ENCODE measurements at places on chromosomes 7 and 10.
A peak's percentile ranks its signal among the peaks of the same experiment; 100 is the strongest.

DNA sequence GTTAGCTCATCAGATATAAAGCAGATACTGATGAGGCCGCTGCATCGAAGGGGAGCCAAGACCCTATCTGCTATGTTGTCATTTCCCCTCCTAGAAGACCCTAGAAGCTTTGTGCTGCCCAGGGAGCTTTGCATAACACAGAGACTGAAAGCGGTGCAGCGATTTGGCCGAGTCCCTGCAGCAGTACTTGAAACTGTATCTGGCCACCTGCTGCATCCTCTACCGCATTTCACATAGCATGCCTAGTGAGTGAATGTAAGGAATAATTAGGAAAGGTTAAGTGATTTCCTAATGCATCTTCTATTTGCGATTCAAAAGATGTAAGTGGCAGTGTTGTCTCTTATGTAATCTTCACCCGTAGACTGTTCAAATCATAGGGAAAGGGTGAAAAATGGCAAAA, 106.7 kb downstream of the LRMDA start:
- DNase-seq = no peak

DNA sequence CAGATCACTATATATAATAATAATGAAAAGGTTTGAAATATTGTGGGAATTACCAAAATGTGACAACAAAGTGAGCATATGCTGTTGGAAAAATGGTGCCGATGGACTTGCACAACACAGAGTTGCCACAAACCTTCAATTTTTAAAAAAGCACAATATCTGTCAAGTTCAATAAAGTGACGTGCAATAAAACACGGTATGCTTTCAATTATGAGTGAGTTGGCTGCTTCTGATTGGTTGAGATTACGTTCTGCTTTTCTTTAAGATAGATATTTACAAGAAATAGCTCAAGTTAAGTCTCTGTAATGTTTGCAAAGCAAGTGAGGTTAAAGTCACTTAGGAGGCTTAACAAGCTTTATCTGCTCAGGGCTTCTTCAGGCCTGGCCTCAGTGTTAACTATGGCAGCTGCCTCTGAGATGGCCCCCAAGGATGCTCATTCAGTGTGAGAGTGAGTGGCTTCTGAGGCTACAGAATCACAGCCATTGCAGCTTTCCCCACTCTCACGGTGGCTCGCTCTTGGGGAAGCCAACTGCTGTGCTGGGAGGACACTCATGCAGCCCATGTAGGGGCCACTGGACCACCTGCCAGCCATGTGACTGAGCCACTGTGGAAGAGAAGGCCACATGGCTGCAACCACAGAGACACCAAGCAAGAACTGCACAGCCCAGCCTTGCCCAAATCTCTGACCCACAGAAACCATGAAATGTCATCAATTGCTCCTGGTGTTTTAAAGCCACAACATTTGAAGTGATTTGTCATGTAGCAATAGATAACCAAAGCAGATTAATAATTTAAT, 78.3 kb upstream of the TMEM72 start:
- DNase-seq = no peak

- no peak for DNase-seq
Measured at GRCh38 chr10:19704544-19704943, 111.7 kb upstream of the PLXDC2 start.

GRCh38 chr7:70669854-70670253, 462.1 kb upstream of the GALNT17 start:
- DNase-seq = no peak

DNA sequence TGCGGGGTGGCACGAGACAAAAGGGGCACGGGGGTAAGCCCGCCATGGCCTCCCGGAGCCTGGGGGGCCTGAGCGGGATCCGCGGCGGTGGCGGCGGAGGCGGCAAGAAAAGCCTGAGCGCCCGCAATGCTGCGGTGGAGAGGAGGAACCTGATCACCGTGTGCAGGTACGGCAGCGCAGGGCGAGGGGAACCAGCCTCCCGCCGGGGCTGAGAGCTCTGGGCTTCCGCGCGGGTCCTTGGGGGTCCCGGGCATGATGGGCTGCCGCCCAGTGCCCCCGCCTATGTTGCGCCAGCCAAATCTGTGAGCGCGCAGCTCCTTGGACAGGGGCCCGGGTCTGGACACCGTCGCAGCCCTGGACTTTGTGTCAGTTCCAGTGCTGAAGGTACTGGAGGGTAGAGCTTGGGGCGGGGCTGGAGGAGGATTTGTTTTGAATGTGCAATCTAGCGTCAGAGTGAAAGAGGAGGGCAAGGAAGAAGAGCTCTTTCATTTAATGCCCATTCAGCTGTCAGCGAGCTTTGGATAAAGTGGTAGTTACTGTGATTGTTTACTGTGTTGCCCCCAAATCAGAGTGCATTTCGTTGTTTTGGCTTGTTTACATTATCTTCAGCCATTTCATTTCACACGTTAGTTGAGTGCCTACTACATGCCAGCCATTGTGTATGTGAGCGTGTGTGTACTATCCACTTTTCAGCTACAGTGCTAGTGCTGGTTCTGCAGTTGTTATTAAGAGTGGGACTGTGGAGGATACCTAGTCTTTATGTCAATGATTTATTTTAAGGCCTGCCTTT, 777 bp downstream of the RUNDC3B start:
- peak; percentile 1 for DNase-seq

- no peak for DNase-seq
Measured at GRCh38 chr10:79246606-79247275, 100.5 kb upstream of the PPIF start.

GRCh38 chr7:137458399-137458798, 114.9 kb upstream of the PTN start:
- no peak for DNase-seq

GRCh38 chr10:24483701-24484100, 240.0 kb downstream of the ARHGAP21 start:
- no peak for DNase-seq

DNA sequence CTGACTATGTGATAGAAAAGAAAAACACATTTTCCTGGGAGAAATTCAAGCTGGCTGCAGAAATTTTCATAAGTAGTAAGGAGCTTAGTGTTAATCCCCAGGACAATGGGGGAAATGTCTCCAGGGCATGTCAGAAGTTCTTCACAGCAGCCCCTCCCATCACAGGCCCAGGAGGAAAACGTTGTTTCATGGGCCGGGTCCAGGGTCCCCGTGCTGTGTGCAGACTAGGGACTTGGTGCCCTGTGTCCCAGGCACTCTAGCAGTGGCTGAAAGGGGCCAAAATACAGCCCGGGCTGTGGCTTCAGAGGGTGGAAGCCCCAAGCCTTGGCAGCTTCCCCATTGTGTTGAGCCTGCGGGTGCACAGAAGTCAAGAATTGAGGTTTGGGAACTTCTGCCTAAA, 99.0 kb upstream of the ASAH2 start:
- no peak for DNase-seq

GRCh38 chr7:157347217-157347904, 10.6 kb downstream of the DNAJB6 start:
- no peak for DNase-seq

- no peak for DNase-seq
Measured at GRCh38 chr10:132528064-132528691, 9.4 kb upstream of the INPP5A start.

GRCh38 chr7:35605760-35606159, 89.2 kb downstream of the HERPUD2 start:
- no peak for DNase-seq

Measured in T follicular helper cell (primary cell).